Right cardiac atrium (tissue), 5 donors: ENCODE measurements at places on chromosomes 6 and 20. TPM values are rescaled to one million over a fixed set of nuclear protein-coding genes. Genes with fewer than 3 reads are reported as not detected.

- DNase-seq: no peak
Observed at GRCh38 chr20:7207186-7207798, 439.8 kb downstream of the BMP2 start.

DNA sequence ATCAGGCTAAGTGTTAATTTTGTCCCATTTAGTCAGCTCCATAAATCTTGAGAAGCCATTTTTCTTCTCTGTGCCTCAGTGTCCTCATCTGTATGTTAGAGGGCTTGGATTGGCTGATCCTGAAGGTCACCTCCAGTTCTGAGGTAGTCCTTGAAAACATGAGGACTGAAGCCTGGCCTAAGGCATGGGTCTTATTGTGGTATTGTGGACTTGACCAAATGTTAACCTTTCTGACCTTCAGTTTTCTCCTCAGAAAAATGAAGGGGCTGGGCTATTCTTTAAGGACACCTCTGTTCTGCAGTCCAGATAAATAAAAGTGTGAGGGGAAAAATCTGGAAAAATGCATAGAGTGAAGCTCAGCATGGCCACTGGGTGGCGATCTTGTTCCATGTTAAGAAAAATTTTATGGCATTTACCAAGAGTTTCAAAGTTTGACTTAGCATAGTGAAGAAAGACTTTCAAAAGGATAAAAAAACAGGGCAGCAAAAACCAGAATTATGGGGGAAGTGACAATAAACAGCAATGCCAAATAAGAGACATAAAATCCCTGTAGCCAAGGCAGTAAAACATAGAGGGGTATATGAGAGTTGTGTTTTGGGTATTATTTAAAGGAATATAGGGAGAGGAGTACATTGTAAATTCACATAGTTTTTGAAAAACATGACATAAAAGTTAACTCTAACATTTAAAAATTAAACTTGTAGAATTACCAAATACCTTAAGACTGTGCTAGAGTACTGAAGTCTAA, 13.2 kb upstream of the TFB1M start:
- peak; percentile 66 for DNase-seq

GRCh38 chr20:32319100-32319499, 39.0 kb upstream of the ASXL1 start:
- no peak for DNase-seq

The C6orf52 gene
- 0.63 TPM for total RNA-seq

DNA sequence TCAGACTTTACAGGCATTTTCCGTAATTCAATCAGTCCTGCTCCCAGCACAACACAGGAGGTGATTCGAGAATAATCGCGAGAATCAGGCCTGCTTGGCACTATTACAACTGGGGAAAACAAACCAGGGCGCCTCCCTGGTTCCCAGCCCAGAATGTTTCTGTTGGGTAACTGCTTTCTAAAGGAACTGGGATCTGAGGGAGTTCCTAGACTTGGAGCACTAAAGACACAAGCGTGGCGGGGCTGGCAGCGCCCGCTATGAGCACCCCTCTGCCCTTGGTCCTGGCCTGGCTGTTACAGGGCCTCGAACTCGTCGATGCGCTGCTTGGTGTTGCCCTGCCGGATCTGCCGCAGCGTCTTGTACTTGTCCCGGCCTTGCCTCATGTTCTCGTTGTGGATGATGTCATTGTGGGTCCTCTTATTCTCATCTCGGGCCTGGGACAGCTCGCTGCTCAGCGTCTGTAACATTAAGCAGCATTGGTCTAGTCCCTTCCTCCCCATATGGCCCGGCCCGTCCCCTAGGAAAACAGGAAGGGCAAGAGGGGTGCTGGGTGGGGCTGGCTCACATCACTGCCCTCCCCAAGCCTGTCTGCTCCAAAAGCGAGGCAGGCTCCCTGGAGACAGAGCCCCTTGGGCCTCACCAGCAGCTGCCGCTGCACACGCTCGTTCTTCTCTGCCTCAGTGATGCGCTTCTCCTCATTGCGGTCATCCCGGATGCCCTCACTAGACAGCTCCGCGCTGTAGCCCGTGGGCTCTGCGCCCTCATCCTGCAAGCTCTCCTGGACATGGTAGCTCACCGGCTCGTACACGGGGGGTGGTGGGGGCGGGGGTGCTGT, 52.3 kb downstream of the EZR start:
- DNase-seq: no peak

- DNase-seq: peak; percentile 93
Observed at GRCh38 chr20:884983-885952, 30.9 kb downstream of the ANGPT4 start.

GRCh38 chr20:11790046-11790445, 127.6 kb upstream of the BTBD3 start:
- DNase-seq: no peak

GRCh38 chr6:137851669-137852068, 15.4 kb upstream of the TNFAIP3 start:
- no peak for DNase-seq

GRCh38 chr6:37241775-37242428, 15.7 kb upstream of the TBC1D22B start:
- no peak for DNase-seq

The MOXD1 gene
- 1.8 TPM for total RNA-seq

The COL21A1 gene
- total RNA-seq: 20.3 TPM

DNA sequence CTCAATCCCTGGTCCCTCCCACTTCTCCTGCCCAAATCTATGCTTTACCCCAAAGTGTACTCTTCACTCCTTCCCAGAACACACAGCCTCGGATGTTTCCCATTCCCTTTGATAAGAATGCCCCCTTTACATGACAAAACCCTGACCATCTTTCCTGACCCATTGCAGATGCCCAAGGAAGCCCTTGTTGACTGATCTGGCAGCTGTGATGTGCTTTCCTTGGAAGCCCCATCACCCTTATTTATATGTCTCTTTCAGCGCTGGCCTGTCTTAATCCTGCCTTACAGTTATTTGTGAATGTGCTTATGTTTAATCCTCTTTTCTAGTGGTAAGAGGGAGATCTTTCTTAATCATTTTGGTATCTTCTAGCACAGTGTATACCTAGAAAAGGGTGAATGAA, 523.1 kb downstream of the CD83 start:
- no peak for DNase-seq

- no peak for DNase-seq
Observed at GRCh38 chr6:97069363-97069762, 144.8 kb downstream of the KLHL32 start.

GRCh38 chr6:30590509-30590908, 19.3 kb downstream of the ABCF1 start:
- no peak for DNase-seq

GRCh38 chr6:121032268-121033006, 301.8 kb downstream of the TBC1D32 start:
- DNase-seq: no peak

DNA sequence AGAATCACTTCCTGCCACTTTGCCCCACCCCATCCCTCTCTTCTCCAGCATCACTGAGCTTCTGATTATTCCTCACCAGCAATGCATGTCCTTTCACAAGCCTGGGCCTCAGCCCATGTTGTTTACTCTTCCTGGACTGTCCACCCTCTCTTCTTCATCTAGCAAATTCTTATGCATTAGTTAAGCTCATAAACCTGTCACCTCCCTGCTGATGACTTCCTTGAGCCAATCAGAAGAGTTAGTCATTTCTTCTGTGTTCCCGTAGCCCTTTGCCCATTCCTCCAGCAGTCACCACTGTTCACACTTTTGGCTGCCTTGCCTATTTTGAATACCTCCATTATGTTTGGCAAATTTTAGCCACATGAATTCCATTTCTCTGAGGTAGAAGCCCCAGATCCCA, 4.1 kb upstream of the CRYBG1 start:
- DNase-seq: no peak

The SYNDIG1 gene
- total RNA-seq: 34.6 TPM

DNA sequence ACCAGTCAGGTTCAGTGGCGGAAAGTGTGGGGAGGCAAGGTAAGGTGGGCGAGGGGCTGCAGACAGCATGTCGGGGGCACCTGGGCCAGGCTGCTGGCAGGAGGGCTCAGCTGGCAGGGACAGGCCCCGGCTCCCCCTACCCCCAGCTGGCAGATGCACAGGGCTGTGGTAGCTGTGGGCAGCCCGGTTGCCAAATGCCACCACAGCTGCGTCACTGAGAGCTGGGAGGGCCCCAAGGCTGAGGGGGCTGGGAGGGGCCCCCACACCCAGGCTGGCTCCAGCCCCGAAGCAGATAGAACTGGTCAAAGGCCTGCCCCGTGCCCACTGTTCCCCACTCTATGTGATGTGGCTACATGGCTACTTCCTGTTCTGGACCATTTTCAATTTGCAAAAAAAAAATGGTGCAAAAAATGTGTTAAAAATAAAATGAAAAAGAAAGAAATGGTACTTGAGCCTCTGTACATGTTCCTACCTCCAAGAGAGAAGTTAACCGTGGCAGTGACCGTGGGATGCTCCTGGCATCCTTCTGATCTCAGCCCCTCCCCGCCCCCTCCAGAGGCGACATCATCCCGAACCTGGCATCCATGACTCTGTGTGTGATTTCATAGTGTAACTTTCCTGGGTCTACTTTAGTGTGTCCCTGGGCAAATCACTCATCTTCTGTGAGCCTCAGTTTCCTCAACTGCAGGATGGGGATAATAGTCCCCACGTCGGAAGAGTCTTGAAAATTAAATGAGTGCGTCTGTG, 64.4 kb downstream of the UBE2V1 start:
- DNase-seq: peak; percentile 59

GRCh38 chr6:90890683-90891330, 303.9 kb upstream of the MAP3K7 start:
- DNase-seq: no peak
